ENCODE measurements at places on chromosomes 5 and 9.

- no peak for DNase-seq
- H3K4me3 ChIP-seq: no peak overlapping the region
- no peak overlapping the region for H3K27ac ChIP-seq
Observed at GRCh38 chr5:16693879-16694278, 77.1 kb upstream of the RETREG1 start.

- H3K36me3 ChIP-seq: no peaks in the 10 kb centered on the region
- H3K4me1 ChIP-seq: no peaks in the 10 kb centered on the region
- H3K27me3 ChIP-seq: no peaks in the 10 kb centered on the region
- DNase-seq: no peak
- no peak overlapping the region for H3K4me3 ChIP-seq
- H3K27ac ChIP-seq: no peak overlapping the region
Observed at GRCh38 chr5:90128551-90128950, 281.0 kb downstream of the CETN3 start.

DNA sequence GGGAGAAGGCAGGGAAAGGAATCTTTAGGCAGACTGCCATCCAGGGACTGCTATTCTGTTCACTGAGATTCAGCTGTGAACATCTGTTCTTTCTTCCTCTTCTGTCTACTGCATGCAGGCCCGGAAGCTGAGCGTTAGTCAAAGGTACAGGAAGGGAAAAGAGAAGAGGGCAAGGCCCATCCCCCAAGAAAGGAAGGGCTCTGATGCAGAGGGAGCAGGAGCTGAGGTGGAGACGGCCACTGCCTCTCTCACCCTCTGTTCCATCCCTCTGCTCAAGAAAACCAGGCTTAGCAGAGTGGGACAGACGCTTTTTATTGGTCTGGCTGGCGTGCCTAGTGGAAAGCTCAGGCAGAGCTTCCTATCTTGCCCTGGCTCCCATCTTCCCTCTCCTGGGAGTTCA lies 57.6 kb downstream of the PFDN1 start:
- peaks cover 5% of the 10 kb centered on the region for H3K36me3 ChIP-seq
- no peaks in the 10 kb centered on the region for H3K27me3 ChIP-seq
- DNase-seq: no peak
- H3K4me1 ChIP-seq: peaks cover 9% of the 10 kb centered on the region

- H3K27me3 ChIP-seq: no peaks in the 10 kb centered on the region
- peaks cover 4% of the 10 kb centered on the region for H3K4me1 ChIP-seq
- DNase-seq: peak; percentile 37
- H3K4me3 ChIP-seq: no peak overlapping the region
Observed at GRCh38 chr9:71355884-71356283, 234.5 kb upstream of the TRPM3 start.

- no peaks in the 10 kb centered on the region for H3K36me3 ChIP-seq
- H3K4me1 ChIP-seq: no peaks in the 10 kb centered on the region
- H3K27ac ChIP-seq: no peak overlapping the region
- no peak for DNase-seq
- H3K4me3 ChIP-seq: no peak overlapping the region
Observed at GRCh38 chr5:2901511-2901910, 150.0 kb upstream of the IRX2 start.

GRCh38 chr5:178086266-178086665 lies 27.1 kb upstream of the N4BP3 start:
- H3K4me1 ChIP-seq: no peaks in the 10 kb centered on the region
- DNase-seq: peak; percentile 65
- H3K27me3 ChIP-seq: no peaks in the 10 kb centered on the region
- peaks cover 2% of the 10 kb centered on the region for H3K36me3 ChIP-seq

- H3K27ac ChIP-seq: no peak overlapping the region
- no peaks in the 10 kb centered on the region for H3K36me3 ChIP-seq
- no peak for DNase-seq
- H3K27me3 ChIP-seq: no peaks in the 10 kb centered on the region
- no peaks in the 10 kb centered on the region for H3K4me1 ChIP-seq
Observed at GRCh38 chr5:17831279-17831678, 197.0 kb downstream of the TAF11L14 start.

- no peaks in the 10 kb centered on the region for H3K27me3 ChIP-seq
- H3K4me1 ChIP-seq: no peaks in the 10 kb centered on the region
- peaks cover 44% of the 10 kb centered on the region for H3K36me3 ChIP-seq
- peak; percentile 82 for DNase-seq
- H3K27ac ChIP-seq: no peak overlapping the region
Observed at GRCh38 chr9:83649080-83649479, 26.1 kb downstream of the IDNK start.

DNA sequence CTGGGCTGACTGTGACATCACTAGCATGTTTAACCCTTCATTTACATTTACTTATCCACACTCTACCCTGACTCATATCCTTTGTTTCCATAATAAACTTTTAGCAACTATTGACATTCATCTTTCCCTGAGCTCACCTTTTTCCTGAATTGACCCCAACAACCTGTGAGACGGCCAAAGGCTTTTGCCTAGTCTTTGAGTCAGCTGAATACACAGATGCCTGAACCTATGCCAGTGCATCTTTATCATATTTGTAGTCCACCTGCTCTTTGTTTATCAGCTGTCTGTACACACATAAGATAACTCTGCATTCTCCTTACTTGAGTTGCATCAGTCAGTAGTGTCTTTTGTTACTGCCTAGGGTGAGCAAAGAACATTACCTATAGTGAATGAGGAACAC lies 128.5 kb upstream of the HMHB1 start:
- no peak overlapping the region for H3K27ac ChIP-seq
- H3K4me3 ChIP-seq: no peak overlapping the region
- H3K4me1 ChIP-seq: no peaks in the 10 kb centered on the region
- H3K36me3 ChIP-seq: no peaks in the 10 kb centered on the region
- H3K27me3 ChIP-seq: no peaks in the 10 kb centered on the region

- DNase-seq: no peak
- no peaks in the 10 kb centered on the region for H3K4me1 ChIP-seq
- no peak overlapping the region for H3K4me3 ChIP-seq
- peaks cover 16% of the 10 kb centered on the region for H3K36me3 ChIP-seq
- no peak overlapping the region for H3K27ac ChIP-seq
- no peaks in the 10 kb centered on the region for H3K27me3 ChIP-seq
Observed at GRCh38 chr9:137353223-137354152, 51.4 kb upstream of the NRARP start.

GRCh38 chr9:69820955-69821788 lies 555 bp downstream of the CFAP95 start:
- no peaks in the 10 kb centered on the region for H3K27me3 ChIP-seq
- peak overlapping the region; percentile 76 for H3K4me3 ChIP-seq
- DNase-seq: no peak

DNA sequence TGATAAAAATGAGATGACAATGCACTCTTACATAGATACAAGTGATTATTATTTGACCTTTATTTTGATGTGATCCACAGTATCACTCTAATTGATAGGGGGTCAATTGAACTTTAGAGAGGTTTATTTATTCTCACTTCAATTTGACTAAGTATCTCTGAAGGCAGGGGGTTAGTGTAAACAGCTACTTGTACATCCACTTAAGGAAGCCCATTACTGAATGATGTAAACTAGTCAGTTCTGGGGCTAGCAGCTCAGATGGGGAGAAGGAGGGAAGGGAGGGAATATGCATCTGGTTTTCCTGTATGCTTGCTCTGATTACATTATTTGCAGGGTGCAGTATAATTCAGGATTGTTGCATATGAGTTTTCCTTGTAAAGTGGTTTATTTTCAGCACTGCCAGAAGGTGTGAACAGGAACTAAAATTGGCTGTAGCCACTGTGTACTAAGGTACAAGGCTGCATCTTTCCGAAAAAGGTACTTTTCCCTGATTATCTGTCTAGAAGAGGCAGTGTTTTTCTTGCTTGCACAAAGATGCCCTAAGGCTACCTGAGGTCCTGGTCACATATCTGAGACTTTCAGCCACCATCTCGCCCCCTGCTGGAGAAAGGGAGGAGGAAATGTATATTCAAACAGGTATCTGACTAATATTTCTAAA lies 51.2 kb downstream of the MRPS27 start:
- no peak overlapping the region for H3K4me3 ChIP-seq
- H3K27me3 ChIP-seq: no peaks in the 10 kb centered on the region
- H3K27ac ChIP-seq: no peak overlapping the region

GRCh38 chr5:73702951-73703350 lies 77.0 kb downstream of the ARHGEF28 start:
- no peaks in the 10 kb centered on the region for H3K4me1 ChIP-seq
- no peaks in the 10 kb centered on the region for H3K36me3 ChIP-seq
- no peak for DNase-seq
- H3K4me3 ChIP-seq: no peak overlapping the region
- H3K27ac ChIP-seq: no peak overlapping the region
- H3K27me3 ChIP-seq: no peaks in the 10 kb centered on the region

GRCh38 chr9:131731237-131731636 lies 8.6 kb downstream of the RAPGEF1 start:
- H3K27ac ChIP-seq: no peak overlapping the region
- H3K36me3 ChIP-seq: peaks cover 14% of the 10 kb centered on the region
- no peak for DNase-seq
- H3K27me3 ChIP-seq: no peaks in the 10 kb centered on the region
- peaks cover 6% of the 10 kb centered on the region for H3K4me1 ChIP-seq

- H3K27ac ChIP-seq: no peak overlapping the region
- no peaks in the 10 kb centered on the region for H3K4me1 ChIP-seq
- peaks cover 19% of the 10 kb centered on the region for H3K36me3 ChIP-seq
- DNase-seq: no peak
- H3K4me3 ChIP-seq: no peak overlapping the region
Observed at GRCh38 chr9:84609779-84610178, 59.8 kb upstream of the NTRK2 start.

DNA sequence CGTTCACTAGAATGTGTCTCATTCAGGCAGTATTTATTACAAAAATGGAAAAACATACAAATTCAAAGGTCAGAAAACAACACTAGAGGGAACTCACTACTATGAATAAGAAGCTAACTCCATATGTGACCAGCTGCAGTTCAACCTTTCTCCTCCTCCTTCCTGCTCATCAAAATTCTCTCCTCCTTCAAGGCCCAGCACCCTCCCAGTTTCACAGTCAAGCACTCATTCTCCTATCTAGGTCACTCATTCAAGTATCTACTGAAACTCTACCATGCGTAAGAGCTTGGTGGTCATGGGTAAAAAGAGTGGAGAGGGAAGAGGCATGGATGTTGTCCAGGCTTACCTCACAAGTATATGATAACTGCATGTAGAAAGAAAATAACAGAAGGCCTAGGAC lies 27.7 kb downstream of the ECPAS start:
- H3K4me3 ChIP-seq: no peak overlapping the region
- no peaks in the 10 kb centered on the region for H3K27me3 ChIP-seq
- H3K4me1 ChIP-seq: peaks cover 14% of the 10 kb centered on the region
- peaks cover 2% of the 10 kb centered on the region for H3K36me3 ChIP-seq
- no peak overlapping the region for H3K27ac ChIP-seq
- no peak for DNase-seq

DNA sequence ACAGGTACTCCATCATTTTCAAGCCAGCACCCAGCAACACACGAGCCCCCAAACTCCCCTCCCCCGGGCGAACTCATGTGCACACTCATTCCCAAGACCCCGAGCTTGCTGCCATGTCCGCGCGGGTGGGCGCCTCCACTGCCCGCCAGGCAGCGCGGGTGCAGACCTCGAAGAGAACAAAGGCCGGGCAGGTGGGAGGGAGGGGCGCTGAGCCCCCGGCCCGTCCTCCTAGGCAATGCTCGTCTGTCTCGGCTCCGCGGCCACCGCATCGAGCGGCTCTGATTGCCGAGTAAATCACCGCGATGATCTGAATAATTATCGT lies 47.1 kb upstream of the PSD2 start:
- H3K4me1 ChIP-seq: peaks cover 3% of the 10 kb centered on the region
- H3K4me3 ChIP-seq: peak overlapping the region; percentile 47
- no peaks in the 10 kb centered on the region for H3K36me3 ChIP-seq
- H3K27ac ChIP-seq: no peak overlapping the region
- H3K27me3 ChIP-seq: peaks cover 27% of the 10 kb centered on the region

DNA sequence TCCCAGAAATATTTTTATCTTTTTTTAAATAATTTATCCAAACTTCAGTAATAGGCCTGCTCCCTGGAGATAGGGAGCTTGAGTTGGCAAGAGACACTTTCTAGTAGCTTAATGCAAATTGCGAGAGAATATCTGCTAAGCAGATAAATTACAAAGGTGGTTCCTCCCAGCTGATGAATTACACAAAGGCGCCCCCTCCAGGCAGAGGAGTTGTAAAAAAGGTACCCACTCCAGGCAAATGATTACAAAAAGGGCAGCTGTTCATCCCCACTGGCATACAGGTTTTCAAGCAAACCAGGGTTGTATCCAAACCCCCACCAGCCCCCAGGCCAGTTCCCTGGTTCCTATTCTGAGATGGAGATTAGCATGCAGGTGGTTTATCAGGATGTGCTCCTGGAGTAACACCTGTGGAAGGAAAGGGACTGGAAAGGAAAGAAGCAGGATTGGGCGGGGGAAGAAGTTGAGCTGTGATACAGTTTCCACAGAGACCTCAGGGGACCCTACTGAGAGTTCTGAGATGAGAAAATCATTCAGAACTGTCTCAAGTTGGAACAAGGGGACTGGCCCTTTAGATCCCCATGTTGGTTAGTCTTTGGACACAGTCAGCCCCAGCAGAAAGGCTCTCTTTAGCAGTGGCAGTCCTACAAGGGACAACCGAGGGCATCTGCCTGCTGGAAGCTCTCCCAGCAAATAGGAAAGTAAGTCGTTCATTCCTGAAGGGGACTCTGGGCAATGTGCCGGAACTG lies 25.5 kb downstream of the ESM1 start:
- no peaks in the 10 kb centered on the region for H3K4me1 ChIP-seq
- no peak overlapping the region for H3K4me3 ChIP-seq
- H3K36me3 ChIP-seq: no peaks in the 10 kb centered on the region
- no peak overlapping the region for H3K27ac ChIP-seq

DNA sequence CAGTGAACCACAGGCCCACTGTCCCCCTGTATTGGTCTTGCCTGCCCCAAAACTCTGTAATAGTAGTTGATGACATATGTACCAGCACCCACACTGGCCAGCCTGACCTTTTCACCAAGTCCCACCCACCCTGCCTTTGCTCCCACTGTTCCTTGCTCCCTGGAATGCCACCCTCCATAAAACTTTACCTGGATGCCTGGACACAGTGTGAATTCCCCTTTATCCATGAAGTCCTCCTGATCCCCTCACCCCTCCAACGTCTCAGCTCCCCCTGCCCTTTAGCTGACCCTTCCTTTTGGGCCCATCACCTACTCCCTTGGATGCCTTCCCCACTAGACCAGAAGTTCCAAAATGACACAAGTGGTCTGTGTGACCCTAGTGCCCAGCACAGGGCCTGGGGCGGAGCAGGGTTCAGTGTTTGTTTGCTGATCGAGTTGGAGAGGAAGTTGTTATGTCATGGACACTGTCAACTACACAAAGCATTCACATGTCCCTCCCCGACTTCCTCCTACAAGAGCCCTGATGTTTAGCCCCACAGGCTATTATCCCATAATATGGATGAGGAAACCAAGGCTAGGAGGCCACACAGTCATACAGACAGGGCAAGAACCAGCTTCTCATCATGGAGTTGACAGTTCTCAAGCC lies 16.1 kb downstream of the AMBP start:
- no peaks in the 10 kb centered on the region for H3K36me3 ChIP-seq
- no peaks in the 10 kb centered on the region for H3K27me3 ChIP-seq
- peak; percentile 16 for DNase-seq
- no peak overlapping the region for H3K4me3 ChIP-seq
- H3K4me1 ChIP-seq: no peaks in the 10 kb centered on the region
- no peak overlapping the region for H3K27ac ChIP-seq

- H3K4me3 ChIP-seq: no peak overlapping the region
- no peak overlapping the region for H3K27ac ChIP-seq
- H3K27me3 ChIP-seq: no peaks in the 10 kb centered on the region
- peaks cover 13% of the 10 kb centered on the region for H3K36me3 ChIP-seq
- peaks cover 2% of the 10 kb centered on the region for H3K4me1 ChIP-seq
Observed at GRCh38 chr5:138024117-138024516, 8.8 kb downstream of the FAM13B start.

GRCh38 chr5:27318701-27319100 lies 280.3 kb upstream of the CDH9 start:
- no peak for DNase-seq
- no peak overlapping the region for H3K27ac ChIP-seq
- H3K4me1 ChIP-seq: no peaks in the 10 kb centered on the region
- H3K4me3 ChIP-seq: no peak overlapping the region

Measured in H9 (cell line).